CD4-positive, alpha-beta memory T cell (primary cell): ENCODE measurements at places on chromosomes 2 and 18. TPM values are rescaled to one million over a fixed set of nuclear protein-coding genes. Genes with fewer than 3 reads are reported as not detected.

The TSN gene
- 52.4 TPM for total RNA-seq

GRCh38 chr2:172403881-172404468, 23.4 kb upstream of the ITGA6 start:
- H3K27me3 ChIP-seq, result no peaks in the 10 kb centered on the region
- no peak for DNase-seq
- no peak overlapping the region for H3K4me3 ChIP-seq
- no peaks in the 10 kb centered on the region for H3K4me1 ChIP-seq
- H3K27ac ChIP-seq, result no peak overlapping the region

GRCh38 chr2:60992985-60993392, 24.5 kb upstream of the PEX13 start:
- no peaks in the 10 kb centered on the region for H3K36me3 ChIP-seq
- H3K27me3 ChIP-seq, result no peaks in the 10 kb centered on the region
- peak; percentile 61 for DNase-seq

GRCh38 chr2:231386446-231386845, 9.1 kb upstream of the B3GNT7 start:
- H3K36me3 ChIP-seq, result no peaks in the 10 kb centered on the region
- DNase-seq, result no peak
- H3K27ac ChIP-seq, result no peak overlapping the region
- no peak overlapping the region for H3K4me3 ChIP-seq
- no peaks in the 10 kb centered on the region for H3K4me1 ChIP-seq
- no peaks in the 10 kb centered on the region for H3K27me3 ChIP-seq

The CENPA gene
- total RNA-seq, result 0.32 TPM
